T-helper 17 cell (primary cell): ENCODE measurements at places on chromosomes 16 and 17. TPM values are rescaled to one million over a fixed set of nuclear protein-coding genes. Genes with fewer than 3 reads are reported as not detected.

Gene IGSF6
- total RNA-seq: 1.6 TPM

Gene PPP1R1B
- 0.22 TPM for total RNA-seq

Gene DPEP3
- total RNA-seq: 0.68 TPM

Gene VAT1L
- not detected for total RNA-seq

Gene SOCS1
- 49.5 TPM for total RNA-seq

Gene ST6GALNAC1
- 8.4 TPM for total RNA-seq

Gene KRTAP9-4
- total RNA-seq: not detected

Gene ITGAD
- total RNA-seq: not detected

Gene TBX6
- 0.65 TPM for total RNA-seq

Gene ALDH3A1
- total RNA-seq: not detected

Gene AARS1
- total RNA-seq: 20.6 TPM

Gene CTRB1
- not detected for total RNA-seq

Gene ADAM11
- total RNA-seq: 0.08 TPM

Gene JUP
- 1.4 TPM for total RNA-seq

Gene MAF
- total RNA-seq: 130 TPM

Gene KRT222
- not detected for total RNA-seq

Gene OR4D1
- total RNA-seq: 1.0 TPM

Gene SOX8
- 3.1 TPM for total RNA-seq

Gene PDILT
- not detected for total RNA-seq

Gene KRTAP4-4
- not detected for total RNA-seq

Gene TEDC2
- total RNA-seq: 0.70 TPM

Gene KRT14
- total RNA-seq: not detected

Gene SDR42E1
- 4.9 TPM for total RNA-seq

Gene KRTAP2-2
- not detected for total RNA-seq

Gene SPATA22
- total RNA-seq: 0.22 TPM

Gene RHBDL1
- 5.9 TPM for total RNA-seq

Gene SLC35B1
- total RNA-seq: 66.8 TPM

Gene ZG16
- not detected for total RNA-seq

Gene OSGIN1
- total RNA-seq: 1.4 TPM

Gene ZNF646
- 21.7 TPM for total RNA-seq

Gene CIAO2B
- total RNA-seq: 50.3 TPM

Gene ACSM2A
- not detected for total RNA-seq

Gene SLC5A11
- not detected for total RNA-seq

Gene KRT15
- not detected for total RNA-seq

Gene ASGR1
- total RNA-seq: 0.92 TPM

Gene CETP
- 2.3 TPM for total RNA-seq

Gene EVI2B
- 106 TPM for total RNA-seq
